ENCODE measurements at places on chromosomes 5 and 9. TPM values are rescaled to one million over a fixed set of nuclear protein-coding genes. Genes with fewer than 3 reads are reported as not detected.

DNA sequence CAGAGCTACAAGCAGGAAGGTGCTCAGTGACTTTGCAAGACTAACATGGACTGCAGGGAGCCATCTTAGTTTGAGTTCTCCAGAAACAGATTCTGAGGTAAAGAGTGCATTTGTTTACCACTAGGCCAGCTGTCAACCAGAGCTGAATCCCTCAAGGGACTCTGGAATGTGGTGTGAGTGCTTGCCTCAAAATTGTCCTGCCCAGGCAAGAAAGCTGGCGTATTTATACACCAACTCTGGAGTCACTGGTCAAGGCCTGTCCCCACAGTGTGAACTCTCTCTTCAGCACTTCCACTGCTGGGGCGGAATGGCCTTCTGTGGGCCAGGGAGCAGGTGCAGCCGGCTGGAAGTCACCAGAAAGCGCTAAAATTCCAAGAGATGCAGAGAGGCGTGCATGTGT lies 139.2 kb upstream of the TBCA start:
- peaks cover 13% of the 10 kb centered on the region for H3K27me3 ChIP-seq
- no peak overlapping the region for H3K4me3 ChIP-seq
- H3K4me1 ChIP-seq, result no peaks in the 10 kb centered on the region
- no peak overlapping the region for H3K27ac ChIP-seq
- no peak for DNase-seq

DNA sequence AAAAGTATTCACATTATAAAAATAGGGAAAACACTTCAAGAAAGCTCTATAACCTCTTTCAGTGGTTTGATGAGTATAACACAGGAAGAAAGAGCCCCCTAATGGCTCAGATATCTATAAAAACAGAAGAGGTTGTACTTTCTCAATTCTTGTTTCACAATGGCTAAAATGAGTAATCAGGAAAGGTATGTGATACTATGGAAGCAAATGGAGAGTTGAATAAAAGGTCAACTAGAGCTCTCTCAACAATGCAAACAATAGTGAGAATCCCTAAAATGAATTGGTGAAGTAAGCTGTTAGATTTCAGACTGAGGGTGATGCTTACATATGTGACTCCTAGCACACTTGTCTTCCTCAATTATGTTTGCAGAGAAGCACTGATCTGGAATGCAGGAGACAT lies 584.6 kb upstream of the CDH18 start:
- DNase-seq, result no peak
- no peaks in the 10 kb centered on the region for H3K36me3 ChIP-seq
- no peaks in the 10 kb centered on the region for H3K27me3 ChIP-seq

SHOC1 gene
- 0.56 TPM for total RNA-seq

DNA sequence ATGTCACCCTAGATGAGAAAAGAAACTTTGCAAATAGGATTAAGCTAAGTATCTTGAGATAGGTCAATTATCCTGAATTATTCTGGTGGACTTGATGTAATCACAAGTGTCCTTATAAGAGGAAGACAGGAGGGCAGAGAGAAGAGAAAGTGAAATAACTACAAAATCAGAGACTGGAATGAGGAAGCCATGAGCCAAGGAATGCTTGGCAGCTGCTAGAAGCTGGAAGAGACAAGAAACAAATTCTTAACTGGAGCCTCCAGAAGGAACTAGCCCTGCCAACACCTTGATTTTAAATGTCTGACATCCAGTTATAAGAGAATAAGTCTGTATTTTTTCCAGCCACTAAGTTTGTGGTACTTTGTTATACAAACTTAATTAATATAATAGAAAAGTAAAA lies 480.0 kb downstream of the NR2F1-AS1 start:
- H3K4me3 ChIP-seq, result no peak overlapping the region
- DNase-seq, result no peak
- no peaks in the 10 kb centered on the region for H3K27me3 ChIP-seq
- H3K4me1 ChIP-seq, result no peaks in the 10 kb centered on the region
- no peak overlapping the region for H3K27ac ChIP-seq

DNA sequence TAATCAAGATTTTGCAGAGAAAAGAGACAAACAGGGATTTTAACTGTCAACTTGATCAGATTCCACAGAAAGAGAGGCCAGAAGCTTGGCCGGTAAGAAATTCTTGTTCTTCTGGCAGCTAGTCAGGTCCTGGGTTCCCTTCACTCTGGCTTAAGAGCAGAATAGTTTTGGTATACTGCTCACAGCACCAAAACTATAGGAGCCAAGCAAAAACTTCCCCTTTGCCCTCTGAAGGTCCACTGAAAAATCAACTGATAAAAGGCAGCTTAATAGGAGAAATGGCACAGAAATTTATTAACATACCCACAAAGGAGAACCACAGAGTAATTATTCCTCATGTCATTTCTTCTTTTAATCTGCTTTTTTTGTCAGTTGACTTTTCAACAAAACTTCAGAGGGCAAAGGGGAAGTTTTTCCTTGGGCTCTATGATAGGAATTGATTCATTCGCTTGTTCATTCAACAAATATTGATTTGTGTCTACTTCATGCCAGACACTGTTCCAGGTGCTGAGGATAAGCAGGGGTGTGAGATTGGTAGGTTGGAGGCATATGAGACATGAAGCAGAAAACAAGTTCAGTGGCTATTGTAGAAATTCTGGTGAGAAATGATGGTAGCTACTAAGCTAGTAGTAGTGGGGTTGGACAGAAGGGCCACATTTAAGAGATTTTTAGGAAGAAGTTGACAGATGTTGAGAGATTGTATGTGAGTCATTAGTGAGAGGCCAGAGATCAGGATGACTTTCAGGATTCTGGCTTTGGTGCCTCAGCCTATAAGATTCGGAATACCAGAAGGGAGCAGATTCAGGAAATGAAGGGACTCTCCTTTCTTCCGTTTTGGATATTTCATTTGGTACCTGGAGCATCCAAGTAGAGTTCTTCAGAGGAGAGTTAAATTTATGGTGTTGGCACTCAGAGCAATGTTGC lies 20.6 kb upstream of the NNT start:
- DNase-seq, result no peak
- no peak overlapping the region for H3K27ac ChIP-seq
- no peaks in the 10 kb centered on the region for H3K4me1 ChIP-seq
- no peaks in the 10 kb centered on the region for H3K36me3 ChIP-seq

GRCh38 chr9:83005963-83006362 lies 57.0 kb downstream of the RASEF start:
- H3K27ac ChIP-seq, result no peak overlapping the region
- DNase-seq, result no peak
- H3K27me3 ChIP-seq, result no peaks in the 10 kb centered on the region
- no peak overlapping the region for H3K4me3 ChIP-seq
- no peaks in the 10 kb centered on the region for H3K4me1 ChIP-seq

GRCh38 chr9:98504298-98505282 lies 204.1 kb downstream of the GABBR2 start:
- H3K27ac ChIP-seq, result no peak overlapping the region
- no peaks in the 10 kb centered on the region for H3K27me3 ChIP-seq
- no peaks in the 10 kb centered on the region for H3K36me3 ChIP-seq

PKD2L2 gene
- total RNA-seq, result not detected

DNA sequence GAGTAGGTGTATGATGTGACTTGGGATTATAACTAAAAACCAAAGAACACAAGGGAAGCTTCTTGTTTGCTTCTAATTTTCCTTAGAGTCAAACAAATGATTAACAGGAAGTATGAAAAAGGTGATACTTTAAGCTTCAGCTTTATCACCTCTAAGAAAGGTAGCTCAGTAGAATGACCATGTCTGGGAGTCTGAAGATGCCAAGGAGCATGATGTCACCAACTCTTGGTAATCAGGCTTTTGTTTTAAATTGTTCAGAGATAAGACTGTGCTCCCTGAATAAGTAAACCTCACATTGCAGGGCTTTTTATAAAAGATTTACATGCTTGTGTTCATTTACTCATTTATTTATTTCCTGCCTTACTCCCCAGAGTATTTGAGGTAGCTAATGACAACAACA lies 169.9 kb downstream of the FER start:
- H3K27me3 ChIP-seq, result no peaks in the 10 kb centered on the region
- no peak for DNase-seq
- no peaks in the 10 kb centered on the region for H3K36me3 ChIP-seq
- H3K27ac ChIP-seq, result no peak overlapping the region

UBE2B gene
- 33.3 TPM for total RNA-seq

DNA sequence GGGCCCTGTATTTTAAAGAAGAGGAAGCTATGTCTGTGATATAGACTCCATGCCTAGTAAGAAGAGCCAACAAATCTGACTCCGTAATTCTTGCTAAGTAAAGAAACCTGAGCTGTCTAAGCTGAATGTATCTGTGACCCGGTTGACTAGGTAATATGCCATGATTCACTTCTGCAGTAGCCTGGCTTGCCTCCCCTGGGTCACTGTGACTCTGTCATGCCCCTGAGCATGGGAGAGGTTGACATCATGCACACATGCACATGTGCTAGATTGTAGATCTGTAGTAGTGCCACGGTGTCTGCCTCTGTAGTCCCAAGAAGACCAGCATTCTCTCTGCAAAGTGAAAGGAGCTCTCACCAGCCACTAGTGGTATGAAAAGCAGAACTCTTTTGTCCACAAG lies 9.1 kb downstream of the SLC22A5 start:
- H3K27ac ChIP-seq, result no peak overlapping the region
- no peaks in the 10 kb centered on the region for H3K27me3 ChIP-seq
- H3K4me3 ChIP-seq, result no peak overlapping the region

OMD gene
- total RNA-seq, result 2.8 TPM

GRCh38 chr5:149486726-149487635 lies 64.3 kb downstream of the CSNK1A1 start:
- H3K4me1 ChIP-seq, result peaks cover 72% of the 10 kb centered on the region
- H3K27me3 ChIP-seq, result no peaks in the 10 kb centered on the region
- H3K27ac ChIP-seq, result peak overlapping the region; percentile 94
- no peak overlapping the region for H3K4me3 ChIP-seq

GRCh38 chr5:162190-162564 lies 29.1 kb upstream of the LRRC14B start:
- DNase-seq, result peak; percentile 63
- H3K27ac ChIP-seq, result no peak overlapping the region
- H3K36me3 ChIP-seq, result no peaks in the 10 kb centered on the region
- no peak overlapping the region for H3K4me3 ChIP-seq
- H3K27me3 ChIP-seq, result peaks cover 3% of the 10 kb centered on the region
- no peaks in the 10 kb centered on the region for H3K4me1 ChIP-seq

DNA sequence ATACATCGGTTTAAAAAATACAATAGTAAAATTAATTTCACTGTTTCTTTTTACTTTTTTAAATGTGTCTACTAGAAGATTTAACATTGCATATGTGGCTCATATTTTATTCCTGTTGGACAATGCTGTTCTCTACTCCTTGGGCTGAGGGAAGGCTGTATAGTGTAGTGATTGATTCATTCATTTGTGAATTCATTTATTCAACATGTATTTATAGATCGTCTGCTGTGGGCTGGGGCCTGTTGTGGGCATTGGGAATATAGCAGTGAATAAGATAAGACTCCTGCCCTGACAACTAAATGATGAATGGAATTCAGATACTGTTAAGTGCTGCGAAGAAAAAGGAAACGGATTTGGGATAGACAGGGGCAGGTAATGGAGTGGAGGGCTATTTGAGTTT lies 55.7 kb downstream of the ZNF618 start:
- H3K4me3 ChIP-seq, result no peak overlapping the region
- no peak overlapping the region for H3K27ac ChIP-seq
- H3K4me1 ChIP-seq, result no peaks in the 10 kb centered on the region
- H3K36me3 ChIP-seq, result no peaks in the 10 kb centered on the region
- no peaks in the 10 kb centered on the region for H3K27me3 ChIP-seq

DNA sequence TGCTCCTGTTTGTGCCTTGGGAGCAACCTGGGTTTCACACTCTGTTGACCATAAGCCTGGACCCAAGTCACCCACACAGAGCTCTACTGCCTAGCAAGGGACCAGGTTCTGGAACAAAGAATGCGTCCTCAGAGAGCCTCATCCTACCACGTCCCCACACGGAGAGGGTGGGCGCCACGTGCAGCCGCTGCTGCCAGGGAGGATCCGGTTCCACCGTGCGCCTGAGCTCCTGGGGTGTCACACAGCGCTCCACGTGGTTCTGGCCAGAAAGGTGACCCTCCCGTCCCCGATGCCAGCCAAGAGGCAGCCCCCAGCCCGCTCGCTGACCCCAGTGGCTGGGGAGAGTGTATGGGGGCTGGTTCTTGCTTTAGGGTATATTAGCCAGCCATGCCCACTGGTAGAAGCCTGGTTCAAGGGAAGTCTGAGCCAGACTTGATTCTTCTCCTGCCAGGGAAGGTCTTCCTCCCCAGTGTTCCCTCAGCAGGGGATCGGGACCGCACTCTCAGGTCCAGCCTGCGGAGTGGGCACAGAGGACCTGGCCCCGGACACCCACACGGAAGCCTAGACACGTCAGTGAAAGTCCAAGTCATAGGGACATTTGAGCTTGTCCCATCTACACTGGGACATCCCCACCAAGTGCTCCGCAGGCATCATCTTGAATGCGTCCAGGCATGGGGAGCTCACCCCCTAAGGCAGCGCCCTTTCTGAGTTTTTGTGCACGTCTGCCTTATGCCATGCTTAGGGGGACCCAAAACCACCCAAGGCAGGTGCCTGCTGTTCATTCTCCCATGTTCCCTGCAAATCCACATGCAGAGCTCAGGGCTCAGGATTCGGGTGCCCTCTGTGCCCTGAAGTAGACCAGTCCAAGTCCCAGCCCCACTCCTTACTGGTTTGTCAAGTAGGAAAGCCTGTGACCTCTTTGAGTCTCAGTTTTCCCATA lies 2.4 kb downstream of the FCN1 start:
- H3K4me3 ChIP-seq, result no peak overlapping the region
- no peaks in the 10 kb centered on the region for H3K4me1 ChIP-seq
- peaks cover 46% of the 10 kb centered on the region for H3K27me3 ChIP-seq
- DNase-seq, result no peak

DNA sequence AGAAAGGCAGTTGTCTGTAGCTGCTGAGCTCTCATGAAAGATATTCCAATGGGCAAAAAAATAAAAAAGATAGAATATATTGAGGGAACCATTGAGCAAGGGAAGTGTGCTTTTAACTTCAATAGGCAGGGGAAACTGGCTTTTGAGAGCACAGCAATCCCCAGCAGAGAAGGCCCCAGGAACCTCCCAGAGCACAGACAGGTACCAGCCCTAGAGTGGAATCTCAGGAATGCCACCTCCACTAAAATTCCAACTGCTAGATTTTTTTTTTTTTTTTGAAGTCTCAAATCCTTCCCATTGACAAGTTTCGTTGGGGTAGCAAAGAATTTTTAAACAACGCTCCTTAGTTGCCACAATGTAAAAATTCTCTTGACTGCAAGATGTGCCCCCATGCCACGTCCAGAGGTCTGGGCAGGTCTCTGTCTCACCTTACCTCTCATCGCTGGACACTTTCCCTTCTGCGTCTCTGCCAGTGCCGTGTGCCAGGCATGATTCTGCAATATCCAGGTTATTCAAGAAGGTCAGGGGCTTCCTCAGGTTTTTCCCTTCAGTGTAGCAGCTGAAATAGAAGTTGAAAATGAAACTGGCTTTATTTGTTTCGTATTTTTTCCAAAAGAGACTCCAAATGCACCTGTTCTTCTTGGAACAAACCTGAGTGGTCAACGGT lies 64.2 kb upstream of the IRX1 start:
- no peak for DNase-seq
- no peaks in the 10 kb centered on the region for H3K36me3 ChIP-seq
- no peaks in the 10 kb centered on the region for H3K27me3 ChIP-seq
- no peaks in the 10 kb centered on the region for H3K4me1 ChIP-seq
- no peak overlapping the region for H3K27ac ChIP-seq
- H3K4me3 ChIP-seq, result no peak overlapping the region

All from suprapubic skin (tissue), 4 donors.